ENCODE measurements at places on chromosomes 5 and 9.

DNA sequence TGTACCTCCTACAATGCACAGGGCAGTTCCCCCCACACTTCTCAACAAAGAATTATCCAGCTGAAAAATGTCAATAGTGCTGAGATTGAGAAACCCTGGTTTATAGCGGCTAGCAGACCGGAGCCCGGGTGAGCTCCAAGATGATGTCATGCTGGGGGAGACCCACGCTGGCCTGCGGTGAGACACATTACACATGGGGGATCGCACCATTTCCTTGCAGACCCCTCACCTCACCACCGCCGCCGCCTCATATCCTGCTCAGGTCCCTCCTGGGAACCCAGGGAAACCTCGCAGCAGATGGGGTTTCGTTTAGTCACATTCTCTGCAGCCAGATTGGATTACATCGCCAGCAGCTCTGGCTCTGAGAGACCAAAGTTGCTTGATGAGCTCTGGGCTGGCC is 14.7 kb upstream of the TNC start:
- no peak for DNase-seq

- no peak for DNase-seq
These were observed 1.4 kb upstream of the KIF12 start for GRCh38 chr9:114100536-114100935.

GRCh38 chr5:20248118-20248517 is 260.1 kb upstream of the CDH18 start:
- DNase-seq = no peak

DNA sequence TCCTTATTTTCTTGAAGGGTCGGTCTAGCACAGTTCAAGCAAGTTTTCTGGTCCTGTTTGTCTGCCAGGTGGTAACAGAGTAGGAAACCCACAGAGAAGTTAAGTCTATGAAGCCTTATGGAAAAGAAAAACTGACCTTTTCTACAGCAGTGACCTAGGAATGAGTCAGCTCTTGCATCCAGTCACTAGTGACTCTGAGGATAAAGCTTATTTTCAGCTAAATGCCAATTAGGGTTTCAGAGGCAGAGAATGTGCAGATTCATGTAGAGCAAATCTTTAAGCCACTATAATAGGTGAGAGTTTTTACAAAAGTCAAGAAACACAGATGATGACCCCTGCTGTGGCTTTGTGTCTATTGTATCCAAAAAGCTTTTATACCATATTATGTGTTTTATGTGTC is 100.7 kb downstream of the CWC27 start:
- no peak for DNase-seq

All from stimulated activated CD8-positive, alpha-beta memory T cell treated with anti-CD3 and anti-CD28 coated beads, Interleukin-15, amount 100 ng/mL, for 1 hour (primary cell).